ENCODE measurements at places on chromosomes 5 and 9.

DNA sequence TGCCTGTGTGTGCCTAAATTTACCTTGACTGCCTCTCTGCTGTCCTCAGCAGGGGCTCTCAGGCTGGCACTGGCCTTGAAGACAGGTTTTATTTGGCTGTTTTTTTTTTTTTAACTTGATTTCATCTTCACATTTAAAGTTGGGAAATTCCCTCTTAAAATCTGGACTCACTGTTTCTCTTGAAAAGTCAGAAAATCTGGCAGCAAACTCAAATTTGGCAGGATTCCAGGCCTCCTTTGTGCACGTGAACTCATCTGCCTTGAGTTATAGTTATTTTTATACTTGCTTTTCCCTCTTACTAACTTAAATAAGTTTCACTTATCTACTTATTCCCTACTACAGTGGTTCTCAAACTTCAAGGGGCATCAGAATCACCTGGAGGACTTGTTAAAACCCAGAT lies 118.4 kb upstream of the MAP3K1 start:
- DNase-seq = no peak

DNA sequence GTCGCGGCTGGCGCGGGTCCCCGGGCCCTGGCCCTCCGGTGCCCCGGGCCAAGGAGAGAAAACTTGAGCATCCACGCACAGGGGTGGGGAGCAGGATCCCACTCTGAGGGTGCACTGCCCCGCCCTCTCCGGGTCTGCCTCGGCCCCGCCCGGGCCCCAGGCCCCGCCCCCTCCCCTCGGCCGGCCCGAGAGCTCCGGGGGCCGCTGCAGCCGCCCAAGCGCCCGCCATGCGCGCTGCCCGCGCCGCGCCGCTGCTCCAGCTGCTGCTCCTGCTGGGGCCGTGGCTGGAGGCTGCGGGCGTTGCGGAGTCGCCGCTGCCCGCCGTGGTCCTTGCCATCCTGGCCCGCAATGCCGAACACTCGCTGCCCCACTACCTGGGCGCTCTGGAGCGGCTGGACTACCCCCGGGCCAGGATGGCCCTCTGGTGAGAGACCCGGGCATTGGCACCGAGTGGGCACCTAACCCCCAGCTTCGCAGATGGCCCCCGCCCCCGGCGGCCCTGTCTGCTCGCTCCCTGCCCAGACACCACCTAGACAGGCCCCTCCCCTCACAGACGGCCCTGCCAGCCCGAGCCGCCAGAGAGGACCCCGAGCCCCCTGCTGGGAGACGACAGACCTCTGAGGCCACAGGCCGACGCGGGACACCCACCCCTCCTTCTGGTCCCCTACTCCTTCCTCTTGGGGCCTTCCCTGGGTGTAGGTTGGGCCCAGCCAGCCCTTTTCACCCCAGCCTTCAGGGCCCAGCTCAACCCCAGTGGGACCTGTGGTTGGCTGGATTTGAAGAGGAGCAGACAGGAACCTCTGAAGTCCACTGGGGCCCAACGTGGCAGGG lies at the start of gene CERCAM:
Gene CERCAM (plus strand): TSS at position 207 of the 831 bp plus-strand sequence. CDS start 21 bp downstream, at position 228.
- DNase-seq = peak; percentile 45

- DNase-seq = no peak
Measured at GRCh38 chr5:61416010-61416409, 84.0 kb downstream of the ZSWIM6 start.

- no peak for DNase-seq
Measured at GRCh38 chr9:110728058-110728457, 59.5 kb downstream of the MUSK start.

DNA sequence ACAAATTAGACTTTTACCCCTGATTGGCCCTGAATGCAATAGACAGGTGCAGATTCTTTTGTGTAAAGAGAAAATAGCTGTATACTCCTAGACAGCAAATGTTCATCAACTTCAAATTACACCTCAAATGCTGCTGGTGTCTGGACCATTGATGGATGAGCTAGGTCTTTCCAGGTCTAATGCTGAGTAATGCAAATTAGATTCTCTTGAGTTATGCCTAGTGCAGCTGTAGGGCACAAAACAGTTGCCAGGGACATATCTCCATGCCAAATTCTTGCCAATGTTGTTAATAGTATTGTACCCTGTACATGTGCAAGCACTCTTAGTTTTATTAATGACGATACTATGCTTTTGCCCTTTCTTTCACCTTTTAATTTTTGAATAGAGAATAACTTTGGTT lies 72.3 kb upstream of the CNTLN start:
- no peak for DNase-seq

DNA sequence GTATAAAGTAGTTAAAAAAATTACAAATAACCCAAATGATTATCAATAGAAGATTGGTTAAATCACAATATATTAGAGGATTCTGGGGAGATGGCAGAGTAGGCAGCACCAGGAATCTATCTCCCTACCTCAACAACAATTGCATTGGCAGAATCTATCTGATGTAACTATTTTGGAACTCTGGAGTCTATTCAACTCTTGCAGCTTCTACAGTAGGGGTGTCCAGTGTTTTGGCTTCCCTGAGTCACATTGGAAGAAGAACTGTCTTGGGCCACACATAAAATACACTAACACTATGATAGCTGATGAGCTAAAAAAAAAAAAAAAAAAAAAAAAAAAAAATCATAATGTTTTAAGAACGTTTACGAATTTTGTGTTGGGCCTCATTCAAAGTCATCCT lies 29.2 kb upstream of the ECM2 start:
- no peak for DNase-seq

DNA sequence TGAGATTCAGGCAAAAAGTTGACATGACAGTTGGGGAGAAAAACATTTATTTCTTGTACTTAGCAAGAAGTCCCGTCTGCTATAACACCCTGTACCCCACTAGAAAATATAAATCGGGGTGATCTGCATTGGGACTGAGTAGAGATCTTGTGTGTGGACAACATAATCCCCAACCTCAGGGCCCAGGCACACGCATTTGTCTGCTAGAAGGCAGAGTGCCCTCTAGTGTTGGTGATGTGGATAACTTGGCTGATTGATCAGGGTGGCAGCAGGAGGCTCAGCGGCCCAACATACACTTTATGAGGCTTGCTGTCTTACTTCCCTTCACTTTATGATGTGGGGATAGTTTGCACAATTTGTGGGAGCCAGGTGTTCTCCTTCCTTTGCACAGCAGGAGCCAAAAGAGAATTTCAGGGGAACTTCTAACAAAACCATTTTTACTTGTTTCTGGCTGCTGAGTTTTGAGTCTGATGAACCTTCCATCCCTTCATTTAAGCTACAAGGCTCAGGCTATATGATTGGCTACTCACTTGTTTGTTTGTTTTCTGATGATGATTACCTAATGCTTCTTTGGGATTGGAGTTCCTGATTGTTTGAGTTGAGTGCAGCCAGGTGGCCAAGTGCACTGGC lies 263.2 kb downstream of the DMAC1 start:
- DNase-seq = peak; percentile 18

GRCh38 chr5:165616490-165617405 lies 2111.3 kb downstream of the MAT2B start:
- DNase-seq = no peak

DNA sequence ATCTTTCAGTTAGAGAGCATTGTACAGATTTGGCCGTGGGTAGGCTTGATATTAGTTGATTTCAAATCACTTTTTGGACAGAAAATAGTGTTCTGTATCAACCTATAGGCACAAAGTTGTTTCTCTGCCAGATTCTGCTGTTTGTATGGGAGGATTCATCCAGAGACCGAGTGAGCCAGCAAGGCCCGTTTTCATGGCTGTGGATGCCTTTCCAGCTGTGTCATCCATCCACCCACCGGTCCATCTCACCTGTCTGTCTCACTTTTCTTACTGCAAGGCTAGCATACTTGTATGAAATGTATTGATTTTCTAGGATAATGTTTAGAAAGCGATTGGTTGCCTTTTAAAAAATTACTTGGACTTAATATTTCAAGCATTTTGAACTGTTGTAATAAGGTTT lies 34.4 kb downstream of the ICE1 start:
- no peak for DNase-seq

GRCh38 chr9:126626127-126626925 lies 12.6 kb downstream of the LMX1B start:
- no peak for DNase-seq

DNA sequence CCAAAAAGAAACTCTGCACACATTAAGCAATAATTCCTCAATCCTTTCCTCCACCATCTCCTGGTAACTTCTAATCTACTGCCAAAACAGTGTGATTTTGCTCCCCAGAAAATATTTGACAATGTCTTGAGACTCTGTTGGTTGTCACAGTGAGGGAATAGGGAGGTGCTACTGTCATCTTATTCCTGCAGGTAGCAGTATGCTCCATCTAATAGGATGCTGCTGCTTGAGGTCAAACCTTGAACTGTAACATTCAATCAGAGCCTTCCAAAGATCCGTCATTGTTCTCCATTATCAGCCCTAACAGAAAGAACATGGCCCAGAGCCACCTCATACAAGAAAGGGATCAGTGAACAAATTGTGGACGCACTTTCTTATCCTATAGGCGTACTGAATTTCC lies 514.7 kb upstream of the GRIN3A start:
- DNase-seq = no peak

DNA sequence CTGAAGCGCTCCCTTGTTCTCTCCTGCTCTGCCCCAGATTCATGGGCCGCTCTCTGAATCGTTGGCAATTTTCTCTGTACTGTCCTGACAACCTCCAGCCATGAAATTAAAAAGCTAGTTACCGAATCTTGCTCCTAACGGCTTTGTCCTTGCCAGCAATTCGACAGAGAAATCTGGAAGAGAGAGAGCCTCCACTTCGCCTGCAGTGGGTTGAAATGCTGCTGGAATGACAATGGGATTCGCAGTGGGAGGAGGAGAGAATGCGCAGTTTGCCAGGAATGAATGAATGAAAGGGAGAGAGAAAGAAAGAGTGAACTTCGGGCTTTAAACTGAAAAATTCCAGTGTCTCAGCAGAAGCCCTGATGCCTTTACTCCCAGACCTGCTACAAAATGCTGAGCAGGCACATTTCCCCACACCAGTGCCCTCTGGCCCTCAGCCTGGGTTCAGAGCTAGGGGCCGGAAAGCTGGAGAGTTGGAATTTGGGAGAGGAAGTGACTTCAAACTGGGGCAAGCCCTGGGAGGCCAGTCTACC lies 11.5 kb upstream of the BOD1 start:
- DNase-seq = peak; percentile 64

GRCh38 chr5:92945605-92946097 lies 635.4 kb downstream of the NR2F1-AS1 start:
- peak; percentile 66 for DNase-seq

Measured in hippocampal formation (tissue), 2 donors.